ENCODE measurements at places on chromosomes 16 and 17.
A peak's percentile ranks its signal among the peaks of the same experiment; 100 is the strongest.

- DNase-seq, result no peak
These were observed 2.6 kb downstream of the TSPOAP1 start for GRCh38 chr17:58325976-58326468.

DNA sequence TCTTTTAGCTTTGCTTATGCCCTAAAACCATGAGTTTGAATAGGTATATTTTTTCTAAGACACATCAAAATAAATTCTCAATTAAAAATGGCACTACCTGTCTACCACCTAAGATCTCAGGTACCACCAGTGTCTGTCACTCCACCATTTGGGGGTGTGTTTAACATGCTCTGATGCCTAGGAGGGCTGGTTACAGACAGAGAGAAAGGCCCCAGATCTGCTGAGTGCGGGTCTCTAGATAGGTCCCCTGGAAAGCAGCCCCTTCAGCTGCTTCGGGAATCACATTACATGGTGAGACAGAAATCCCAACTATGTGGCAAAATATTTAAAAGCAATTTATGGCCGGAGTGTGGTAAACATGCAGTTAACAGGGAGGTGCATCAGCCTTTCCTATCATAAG, 653 bp upstream of the VAC14 start:
- no peak for DNase-seq

GRCh38 chr16:85204242-85205010, 92.2 kb upstream of the CIBAR2 start:
- no peak for DNase-seq

DNA sequence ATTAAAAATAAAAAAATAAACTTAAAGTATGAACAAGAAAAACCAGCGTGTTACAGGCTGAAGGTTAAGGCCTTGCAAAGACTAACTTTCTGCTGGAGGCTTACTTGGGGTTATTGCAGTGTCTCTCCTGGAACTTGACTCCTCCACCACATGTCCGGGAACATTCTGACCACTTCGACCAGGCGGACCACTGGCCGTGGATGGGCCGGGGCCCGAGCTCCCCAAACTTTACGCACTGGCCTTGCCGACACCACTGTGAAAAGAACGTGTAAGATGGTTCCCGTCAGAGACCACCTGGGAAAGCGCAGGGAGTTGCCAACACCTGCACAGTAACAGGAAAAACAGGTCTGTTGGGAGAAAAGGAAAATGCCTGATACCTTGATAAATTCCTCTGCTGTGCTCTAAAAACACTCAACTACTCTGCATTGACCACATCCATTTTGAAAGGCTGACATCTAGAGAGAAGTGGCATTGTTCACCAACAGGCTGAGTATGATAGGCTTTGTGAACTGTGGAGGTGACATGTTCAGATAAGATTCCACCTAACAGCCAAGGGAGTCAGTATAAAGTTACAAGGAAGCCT, 99.1 kb downstream of the ADAMTS18 start:
- no peak for DNase-seq

GRCh38 chr16:81515281-81515680, 70.7 kb downstream of the CMIP start:
- no peak for DNase-seq

GRCh38 chr17:72947475-72947874, 145.0 kb downstream of the SLC39A11 start:
- DNase-seq, result no peak

DNA sequence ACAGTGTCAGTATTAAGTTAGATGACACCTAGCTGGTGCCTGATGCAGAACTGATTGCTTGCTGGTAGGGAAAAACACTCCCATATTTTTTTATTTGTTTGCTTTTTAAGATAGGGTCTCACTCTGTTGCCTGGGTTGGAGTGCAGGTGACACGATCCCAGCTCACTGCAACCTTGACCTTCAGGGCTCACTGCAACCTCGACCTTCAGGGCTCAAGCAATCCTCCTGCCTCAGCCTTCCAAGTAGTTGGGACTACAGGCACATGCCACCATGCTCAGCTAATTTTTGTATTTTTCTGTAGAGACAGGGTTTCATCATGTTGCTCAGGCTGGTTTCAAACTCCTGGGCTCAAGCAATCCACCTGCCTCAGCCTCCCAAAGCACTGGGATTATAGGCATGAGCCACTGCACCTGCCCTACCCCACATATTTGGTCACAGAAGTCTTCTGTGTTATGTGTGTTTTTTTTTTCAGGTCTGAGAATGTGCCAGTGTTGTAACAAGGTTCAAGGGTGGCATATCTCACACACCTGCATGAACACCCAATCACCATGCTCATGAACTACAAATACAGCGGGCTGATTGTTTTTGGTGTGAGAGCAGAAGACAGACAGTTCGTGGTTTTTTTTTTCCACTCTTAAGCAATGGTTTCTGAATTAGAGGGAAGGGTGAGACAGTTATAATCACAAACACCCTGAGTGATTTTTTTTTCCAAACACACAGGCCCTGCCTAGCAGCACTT, 22.8 kb downstream of the SPAG9 start:
- DNase-seq, result no peak

- peak; percentile 39 for DNase-seq
These were observed 567 bp downstream of the GNA13 start for GRCh38 chr17:65055708-65056638.

Data from central memory CD4-positive, alpha-beta T cell (primary cell).